Stimulated activated CD8-positive, alpha-beta memory T cell treated with anti-CD3 and anti-CD28 coated beads, Interleukin-4, amount 100 ng/mL, for 4 hours (primary cell): ENCODE measurements at places on chromosomes 2 and 18.

GRCh38 chr18:38552732-38553321 lies 987.2 kb upstream of the CELF4 start:
- DNase-seq = no peak

- no peak for DNase-seq
Measured at GRCh38 chr2:59752071-59752470, 801.4 kb downstream of the BCL11A start.

GRCh38 chr18:50816419-50817166 lies 3.2 kb downstream of the MRO start:
- DNase-seq = no peak

GRCh38 chr2:230898713-230899091 lies 26.3 kb downstream of the GPR55 start:
- no peak for DNase-seq

DNA sequence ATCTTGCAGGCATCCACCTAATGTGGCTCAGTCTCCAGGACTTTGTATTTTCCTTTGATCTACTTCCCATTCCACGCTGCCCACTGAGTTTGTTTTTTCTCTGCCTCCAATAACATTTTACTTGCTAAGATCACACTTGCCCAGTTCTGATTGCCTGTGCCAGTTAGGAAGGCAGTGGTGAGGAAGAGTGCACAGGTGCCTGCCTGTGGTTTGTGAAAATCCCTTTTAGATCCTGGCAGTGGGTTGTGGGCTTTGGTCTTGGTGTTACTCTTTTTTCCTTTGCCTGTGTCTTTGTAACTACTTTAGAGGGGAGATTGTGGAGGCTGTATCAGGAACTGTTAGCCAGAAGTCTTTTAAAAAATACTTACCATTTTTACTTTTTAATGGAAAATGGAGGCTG lies 36.9 kb upstream of the KCNG2 start:
- no peak for DNase-seq
